Esophagus squamous epithelium (tissue), 5 donors: ENCODE measurements at places on chromosomes 7 and 10.

GRCh38 chr10:69102440-69102839, 14.5 kb downstream of the SRGN start:
- no peak for DNase-seq

- no peak for DNase-seq
Measured at GRCh38 chr10:6065406-6065805, 3.2 kb upstream of the IL2RA start.

DNA sequence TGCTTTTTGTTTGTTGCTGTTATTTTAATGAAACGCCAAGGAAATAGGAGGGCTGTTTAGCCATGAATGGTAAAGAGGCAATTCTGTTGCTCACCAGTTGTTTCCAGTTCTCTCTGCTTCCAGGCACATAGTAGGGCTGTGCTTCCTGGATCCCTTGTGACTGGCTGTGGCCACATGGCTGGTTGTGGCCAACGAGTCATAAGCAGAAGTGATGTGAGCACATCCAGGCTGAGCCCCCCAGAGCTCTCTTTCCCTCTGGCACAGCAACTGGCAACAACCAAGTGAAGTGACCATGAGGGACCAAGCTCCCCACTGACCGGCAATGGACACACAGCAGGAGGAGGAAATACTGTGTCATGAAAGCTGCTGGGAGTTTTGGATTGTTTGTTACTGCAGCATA, 10.3 kb downstream of the GRID1 start:
- DNase-seq, result no peak

GRCh38 chr7:110522761-110523200, 568.1 kb upstream of the LRRN3 start:
- no peak for DNase-seq

DNA sequence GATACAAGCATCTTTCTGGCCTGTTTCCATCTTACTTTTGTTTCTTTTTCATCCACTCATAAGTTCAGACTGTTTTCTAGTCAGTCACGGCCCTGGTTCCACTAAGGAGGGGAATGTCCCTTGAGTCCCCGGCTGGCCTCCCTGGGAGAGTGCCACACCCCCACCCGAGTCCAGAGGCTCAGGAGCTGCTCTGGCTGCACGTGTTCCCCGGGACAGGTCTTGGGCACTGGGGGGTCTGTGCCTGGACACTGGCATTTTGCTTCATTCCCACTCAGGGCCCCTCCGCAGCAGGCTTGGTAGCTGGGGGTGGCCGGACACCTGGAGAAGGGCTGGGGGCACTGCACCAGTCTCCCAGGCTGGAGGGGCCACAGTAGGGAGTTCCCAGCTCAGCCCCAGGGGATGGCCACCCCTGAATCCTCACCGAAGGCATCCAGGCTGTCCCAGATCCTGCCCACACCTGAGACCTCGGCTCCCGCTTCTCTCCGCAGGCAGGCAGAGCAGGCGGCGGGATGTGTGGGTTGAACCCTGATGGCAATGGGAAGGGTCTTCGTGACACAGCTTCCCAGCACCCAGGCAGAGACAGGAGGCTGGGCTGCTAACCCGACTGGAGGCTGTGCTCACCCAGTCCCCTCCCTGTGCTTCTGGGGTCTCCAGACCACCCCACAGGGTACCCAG, 92.3 kb downstream of the BMS1 start:
- DNase-seq, result no peak

GRCh38 chr10:100341953-100342626, 4.9 kb upstream of the SCD start:
- no peak for DNase-seq

GRCh38 chr7:137038706-137039105, 170.3 kb downstream of the CHRM2 start:
- no peak for DNase-seq

DNA sequence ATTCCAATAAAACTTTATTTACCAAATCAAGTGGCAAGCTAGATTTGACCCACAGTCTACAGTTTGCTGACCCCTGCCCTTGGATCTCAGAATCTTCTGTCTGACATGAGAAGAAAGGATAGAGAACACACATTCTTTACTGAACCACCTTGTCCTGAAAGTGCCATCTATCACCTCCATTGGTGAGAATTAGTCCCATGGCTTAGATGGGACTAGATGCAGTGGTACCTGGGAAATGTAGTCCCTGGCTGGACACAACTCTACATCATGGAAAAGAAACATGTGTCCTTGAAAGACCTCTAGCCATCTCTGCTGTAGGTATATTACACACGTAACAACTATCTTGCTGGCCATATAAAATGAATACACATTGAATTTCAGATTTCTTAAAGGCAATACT, 336.2 kb downstream of the LHFPL3 start:
- DNase-seq, result no peak

DNA sequence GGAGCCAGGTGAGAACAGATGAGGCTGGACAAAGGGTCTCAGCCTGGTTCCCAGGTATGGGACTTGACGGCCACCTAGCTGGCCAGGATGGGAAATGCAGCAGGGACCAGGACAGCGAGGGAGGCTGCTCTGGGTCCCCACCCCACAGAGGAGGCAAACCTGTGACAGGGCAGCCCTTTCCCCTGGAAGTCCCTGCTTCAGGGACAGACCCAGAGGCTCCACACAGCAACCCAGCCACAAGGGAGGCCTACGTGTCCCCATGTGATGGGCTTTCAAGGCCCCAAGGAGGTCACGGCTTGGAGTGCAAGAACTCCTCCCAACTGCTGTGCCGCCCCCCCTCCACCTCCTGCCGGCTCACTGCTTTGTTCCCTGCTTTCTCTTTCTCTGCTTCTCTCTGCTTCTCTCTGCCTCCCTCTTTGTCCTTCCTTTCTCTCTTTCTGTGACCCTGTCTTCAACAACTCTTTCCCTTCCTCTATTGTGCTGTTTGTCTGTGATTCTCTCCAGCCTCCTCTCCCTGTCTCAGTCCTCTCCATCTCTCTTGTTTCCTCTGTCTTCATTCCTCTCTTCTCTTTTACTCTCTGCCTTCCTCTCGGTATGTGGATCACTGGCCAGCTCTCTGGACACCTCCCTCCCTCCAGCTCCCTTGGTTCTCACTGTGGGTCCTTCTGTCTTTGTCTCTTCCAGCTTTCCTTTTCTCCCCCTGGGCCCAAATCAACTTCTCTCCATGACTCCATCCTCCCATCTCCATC, 9.6 kb upstream of the EIF5AL1 start:
- DNase-seq, result no peak

GRCh38 chr10:86062198-86062550, 304.4 kb downstream of the GRID1 start:
- DNase-seq, result no peak

DNA sequence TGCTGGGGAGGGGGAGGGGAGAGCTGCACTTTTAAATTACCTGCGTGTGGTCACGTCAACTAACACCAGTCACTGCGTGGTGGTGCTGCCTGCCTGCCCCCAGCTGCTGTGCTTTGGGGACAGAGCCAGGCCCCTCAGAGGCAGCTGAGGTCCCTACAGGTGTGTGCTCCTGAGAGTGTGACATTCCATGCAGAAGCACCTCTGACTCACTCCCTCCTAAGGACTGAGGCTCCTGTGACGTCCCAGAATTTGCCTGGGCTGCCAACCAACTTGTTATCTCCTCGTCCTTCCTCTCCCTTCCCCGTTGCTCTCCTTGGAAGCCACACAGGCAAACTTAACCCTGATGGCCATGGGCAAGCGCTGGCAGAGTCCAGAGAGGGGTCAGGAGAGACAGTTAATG, 563.0 kb downstream of the PARD3 start:
- DNase-seq, result no peak

- DNase-seq, result no peak
Measured at GRCh38 chr7:91266689-91267090, 2.5 kb downstream of the FZD1 start.

DNA sequence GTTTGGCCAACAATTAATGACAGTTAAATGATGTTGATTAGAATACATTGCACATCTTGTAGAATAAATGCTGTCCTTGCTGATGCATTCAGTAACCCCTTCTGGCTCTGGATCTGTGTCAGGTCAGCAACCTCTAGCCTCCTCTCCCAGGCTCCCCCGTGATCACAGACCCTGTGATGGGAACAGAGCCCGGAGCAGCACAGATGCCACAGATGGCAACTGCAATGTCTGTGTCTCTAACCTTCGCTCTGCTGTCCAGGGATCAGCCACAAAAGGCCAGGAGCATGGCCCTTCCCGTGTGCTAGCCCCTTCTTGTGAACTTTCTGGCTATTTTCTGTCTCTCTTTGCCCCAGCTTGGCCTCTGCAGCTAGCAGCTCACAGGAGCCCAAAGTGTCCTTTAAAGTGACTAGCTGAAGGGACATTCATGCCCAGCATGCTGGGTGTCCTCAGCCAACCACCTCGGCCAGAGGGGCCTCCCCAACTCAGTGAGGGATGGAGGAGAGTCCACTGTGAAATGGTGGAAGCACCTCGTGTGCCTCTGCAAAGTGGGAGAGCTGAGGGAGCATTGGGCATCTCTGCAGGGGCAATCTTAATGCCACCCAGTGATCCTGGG, 167.0 kb upstream of the TCERG1L start:
- no peak for DNase-seq

GRCh38 chr10:113041324-113041723, 91.3 kb downstream of the TCF7L2 start:
- DNase-seq, result no peak

GRCh38 chr10:120475844-120476791, 19.1 kb downstream of the PLPP4 start:
- no peak for DNase-seq

- no peak for DNase-seq
Measured at GRCh38 chr10:43904301-43904700, 255.6 kb upstream of the ZNF32 start.

GRCh38 chr7:130430841-130431666, 9.8 kb downstream of the CEP41 start:
- DNase-seq, result no peak

- no peak for DNase-seq
Measured at GRCh38 chr7:13109201-13109600, 421.8 kb downstream of the ARL4A start.

- no peak for DNase-seq
Measured at GRCh38 chr7:12287901-12288300, 76.8 kb downstream of the TMEM106B start.

GRCh38 chr10:73847031-73847430, 27.3 kb downstream of the CAMK2G start:
- no peak for DNase-seq

DNA sequence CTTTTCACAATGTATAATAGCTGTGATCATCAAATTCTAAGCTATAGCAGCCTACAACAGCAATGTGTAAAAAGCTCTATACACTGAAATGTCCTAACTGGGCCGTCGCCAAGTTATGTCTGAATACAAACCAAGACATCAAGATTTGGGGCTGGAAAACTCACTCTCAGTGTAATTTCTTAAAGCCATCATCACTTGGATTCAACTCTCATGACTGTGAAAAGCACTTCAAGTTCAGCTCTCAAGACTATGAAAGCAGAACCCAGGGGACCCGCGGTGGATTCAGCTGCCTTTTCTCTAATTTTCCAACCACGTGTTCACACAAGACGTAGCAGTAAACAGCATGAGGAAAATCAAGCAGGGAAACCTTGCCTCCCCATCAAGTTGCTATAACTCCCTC, 15.8 kb upstream of the ZNRF2 start:
- no peak for DNase-seq

DNA sequence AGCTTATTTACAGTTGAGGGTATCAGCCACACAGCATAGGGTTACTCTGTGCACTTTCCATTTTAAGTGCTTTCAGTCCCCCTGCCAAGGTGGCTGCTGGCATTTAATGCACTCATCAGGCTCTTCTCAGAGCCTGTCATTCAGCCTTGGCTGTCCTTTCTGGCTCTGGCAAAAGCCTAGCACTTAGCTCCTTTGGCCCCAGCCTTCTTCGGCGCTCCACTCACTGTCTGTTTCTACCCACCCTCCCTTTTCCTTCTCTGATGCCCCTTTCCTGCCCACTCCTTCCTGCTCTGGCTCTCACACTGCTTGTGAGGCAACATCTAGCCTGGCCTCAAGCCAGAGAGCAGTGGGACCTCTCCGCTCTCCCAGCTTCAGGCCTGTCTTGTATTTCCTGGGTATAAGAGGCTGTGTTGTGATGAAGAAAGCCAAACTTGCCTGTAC, 60.2 kb downstream of the WIPF3 start:
- DNase-seq, result no peak

DNA sequence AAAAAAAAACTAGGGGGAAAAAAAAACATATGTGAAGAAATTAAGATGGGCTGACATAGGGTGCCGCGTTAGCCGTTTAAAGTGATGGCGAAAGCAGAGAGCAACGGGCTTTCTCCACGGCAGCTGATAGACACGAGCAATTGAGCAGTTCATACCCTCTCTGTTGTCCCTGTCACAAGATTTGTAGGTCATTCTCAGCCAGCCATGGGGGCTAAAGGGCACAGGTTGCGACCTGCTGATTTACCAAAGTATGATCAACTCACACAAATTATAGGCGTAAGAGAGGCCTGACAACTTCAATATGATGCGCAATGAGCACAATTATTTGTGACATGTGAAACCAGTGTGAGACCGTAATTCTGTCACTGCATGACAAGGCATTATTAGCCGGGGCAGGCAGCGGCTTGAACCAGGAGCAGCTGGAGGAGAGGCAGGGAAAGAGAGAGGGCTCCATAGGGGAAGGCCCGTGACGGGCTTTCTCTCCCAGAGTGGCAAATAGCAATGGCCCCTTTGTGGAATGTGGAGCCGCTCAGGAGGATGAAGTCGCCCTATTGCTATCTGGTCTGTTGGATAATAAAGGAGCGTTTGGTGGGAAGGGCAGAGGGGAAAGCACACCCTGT, 195.1 kb upstream of the HABP2 start:
- no peak for DNase-seq

DNA sequence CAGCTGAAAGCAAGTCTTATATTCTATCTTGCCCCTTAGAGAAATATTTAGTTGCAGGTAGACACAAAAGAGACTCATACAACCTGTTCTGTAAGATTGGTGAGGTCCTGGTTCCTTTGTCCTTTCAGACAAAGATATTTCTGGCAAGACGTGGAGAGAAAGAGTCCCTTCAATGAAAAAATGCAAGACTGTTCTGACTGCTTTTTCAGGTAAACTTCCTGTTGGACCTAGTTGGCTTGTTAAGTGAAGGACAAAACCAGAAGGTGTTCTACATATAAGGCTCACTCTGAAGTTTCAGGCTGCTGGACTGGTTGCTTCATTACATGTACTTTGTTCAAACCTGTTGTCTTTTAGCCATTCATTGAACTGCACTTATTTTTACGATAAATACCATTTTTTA, 119.0 kb upstream of the PTPRZ1 start:
- DNase-seq, result no peak
